ENCODE measurements at places on chromosomes 1 and 21.

DNA sequence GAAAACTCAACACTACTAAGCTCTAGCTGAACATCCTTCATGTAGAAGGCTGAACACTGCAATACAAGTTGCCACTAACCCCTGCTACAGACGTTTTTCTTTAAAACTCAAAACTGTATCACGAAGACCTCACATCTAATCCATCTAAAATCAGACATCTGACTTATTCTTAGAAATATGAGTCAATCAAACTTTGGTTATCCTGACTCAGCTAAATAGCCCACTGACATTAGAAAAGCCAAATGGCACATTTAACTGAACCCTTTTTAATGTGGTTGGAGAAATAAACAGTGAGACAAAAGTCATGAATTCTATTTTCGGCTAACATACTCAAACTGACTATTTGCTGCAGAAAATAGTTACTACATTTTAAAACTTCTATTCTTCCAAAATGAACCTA lies 35.6 kb downstream of the WLS start:
- no peak for DNase-seq

GRCh38 chr1:13737398-13737797 lies 37.4 kb downstream of the PRDM2 start:
- DNase-seq, result no peak

DNA sequence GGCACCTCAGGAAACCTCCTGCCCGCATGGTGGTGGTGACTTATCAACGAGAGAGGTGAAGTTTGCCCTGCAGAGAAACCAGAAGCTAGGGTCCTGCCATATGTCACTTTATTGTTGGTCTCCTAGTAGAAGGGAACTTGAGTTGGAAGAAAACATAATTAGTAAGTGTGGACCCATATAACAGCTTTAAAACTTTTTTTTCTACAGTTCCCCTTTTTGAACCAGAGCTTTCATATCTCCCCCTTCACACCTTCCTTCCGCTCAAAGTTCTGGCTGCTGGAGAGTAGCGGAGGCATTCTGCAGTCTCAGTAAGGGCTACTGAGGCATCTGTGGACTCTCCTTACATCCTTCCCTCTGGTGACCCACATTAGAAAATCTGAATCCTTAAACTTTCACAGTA lies 48.9 kb downstream of the PHC2 start:
- no peak for DNase-seq

DNA sequence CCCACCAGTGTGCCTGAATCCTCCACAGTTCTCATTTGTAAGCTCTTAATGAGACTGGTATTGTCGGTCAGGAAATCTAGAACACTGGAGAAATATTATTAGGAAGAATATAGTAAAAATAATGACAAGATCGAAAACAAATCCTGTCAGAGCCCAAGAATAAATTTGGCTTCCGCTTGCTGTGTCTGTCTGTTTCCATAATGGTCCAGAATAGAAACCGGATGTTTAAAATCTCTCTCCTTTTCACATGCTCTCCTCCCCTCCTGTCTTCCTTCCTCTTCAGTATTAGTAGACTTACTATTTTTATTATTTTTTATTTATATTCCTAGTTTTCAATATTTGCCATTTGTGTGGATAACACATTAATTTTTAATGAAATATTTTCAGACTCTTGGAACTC lies 187.7 kb downstream of the SDCCAG8 start:
- no peak for DNase-seq

DNA sequence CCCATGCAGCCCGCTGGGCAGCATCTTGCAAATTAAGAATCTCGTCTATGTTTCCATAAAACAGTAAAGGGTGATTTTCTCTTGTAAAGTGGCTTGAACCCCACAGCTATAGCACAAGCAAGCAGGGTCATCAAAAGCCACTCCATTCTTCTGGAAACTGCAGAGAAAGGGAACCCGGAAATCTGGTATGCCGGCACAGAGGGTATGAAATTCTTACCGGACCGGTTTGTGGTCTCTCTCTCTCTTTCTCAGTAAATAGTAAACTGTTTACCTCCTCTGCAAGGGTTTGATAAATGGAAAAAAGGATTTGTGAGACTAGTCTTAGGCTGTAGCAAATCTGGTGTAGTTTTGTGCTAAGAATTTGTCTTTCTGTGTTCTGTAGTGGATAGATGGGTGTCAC lies 2.7 kb upstream of the ADSS2 start:
- no peak for DNase-seq

DNA sequence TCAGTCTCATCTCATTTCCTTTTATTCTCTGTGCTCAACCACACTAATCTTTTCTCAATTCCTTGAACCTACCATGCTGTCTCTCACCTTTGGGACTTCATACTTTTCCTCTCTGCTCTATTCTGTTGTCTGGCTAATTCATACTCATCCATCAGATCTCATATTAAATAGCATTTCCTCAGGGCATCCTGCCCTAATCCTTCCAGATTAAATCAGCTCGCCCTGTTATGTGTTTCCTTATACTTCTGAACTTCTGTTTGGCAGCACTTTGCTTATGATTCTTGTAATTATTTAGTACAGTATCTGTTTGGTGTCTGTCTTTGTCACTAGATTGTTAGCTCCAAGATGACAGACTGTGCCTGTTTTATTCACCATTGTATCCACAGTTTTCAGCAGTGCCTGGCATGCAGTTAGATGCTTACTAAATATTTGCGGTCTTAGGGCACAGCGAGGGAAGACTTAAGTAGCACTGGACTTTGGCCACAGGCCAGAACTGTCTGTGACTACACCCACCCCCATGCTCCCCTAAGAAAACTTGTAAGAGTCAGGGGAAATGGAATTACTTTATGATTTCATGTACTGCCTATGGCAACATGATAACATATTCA lies 9.9 kb upstream of the CAP1 start:
- DNase-seq, result no peak

GRCh38 chr1:36793452-36793851 lies 240.9 kb downstream of the GRIK3 start:
- no peak for DNase-seq

All from anterior cingulate cortex (tissue), 58 donors.